ENCODE measurements at places on chromosomes 12 and 14. TPM values are rescaled to one million over a fixed set of nuclear protein-coding genes. Genes with fewer than 3 reads are reported as not detected.

The SMOC1 gene
- total RNA-seq = 0.30 TPM

The MYH7 gene
- not detected for total RNA-seq

GRCh38 chr12:103387385-103387784, 108.4 kb downstream of the C12orf42 start:
- no peak for DNase-seq

DNA sequence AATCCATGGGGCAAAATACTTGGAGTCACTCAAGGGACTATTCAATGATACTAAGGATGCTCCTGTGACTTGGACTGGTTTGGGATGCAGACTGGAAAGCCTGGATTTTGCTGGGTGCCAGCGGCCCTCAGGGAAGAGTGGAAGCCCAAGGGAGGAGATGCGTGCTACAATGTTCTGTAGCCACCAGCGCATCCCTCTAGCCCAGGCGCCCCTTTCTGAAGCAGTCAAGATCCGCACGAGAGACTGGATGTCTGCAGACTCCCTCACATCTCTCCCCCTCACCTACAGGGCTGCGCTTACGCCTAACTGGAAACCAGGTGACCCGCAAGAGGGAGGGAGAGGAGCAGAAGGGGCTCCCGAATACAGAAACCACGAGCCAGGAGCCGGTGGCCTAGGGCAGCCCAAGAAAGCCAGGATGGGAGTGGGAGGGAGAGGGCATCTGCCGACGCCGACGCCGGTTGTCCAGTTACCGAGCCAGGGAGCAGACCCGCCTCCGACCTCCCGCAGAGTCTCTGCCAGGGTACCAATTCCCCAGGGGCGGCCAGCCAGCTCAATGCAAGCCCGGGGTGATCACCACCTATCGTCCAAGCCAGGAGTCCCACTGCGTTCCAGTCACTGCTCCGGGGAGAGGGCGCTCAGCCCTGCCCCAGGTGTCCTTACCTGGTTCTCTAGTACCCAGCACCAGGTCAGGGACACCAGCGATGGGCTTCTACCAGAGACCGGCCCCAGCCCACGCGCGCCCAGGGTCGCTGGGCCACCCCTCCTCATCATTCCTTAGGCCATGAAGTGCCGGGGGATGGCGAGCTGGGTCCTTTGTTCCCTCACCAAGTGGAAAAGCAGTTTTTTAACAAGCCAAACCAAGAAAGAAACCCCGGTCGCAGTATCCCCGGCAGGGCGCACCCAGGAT, 1.2 kb downstream of the NTN4 start:
- DNase-seq = no peak

DNA sequence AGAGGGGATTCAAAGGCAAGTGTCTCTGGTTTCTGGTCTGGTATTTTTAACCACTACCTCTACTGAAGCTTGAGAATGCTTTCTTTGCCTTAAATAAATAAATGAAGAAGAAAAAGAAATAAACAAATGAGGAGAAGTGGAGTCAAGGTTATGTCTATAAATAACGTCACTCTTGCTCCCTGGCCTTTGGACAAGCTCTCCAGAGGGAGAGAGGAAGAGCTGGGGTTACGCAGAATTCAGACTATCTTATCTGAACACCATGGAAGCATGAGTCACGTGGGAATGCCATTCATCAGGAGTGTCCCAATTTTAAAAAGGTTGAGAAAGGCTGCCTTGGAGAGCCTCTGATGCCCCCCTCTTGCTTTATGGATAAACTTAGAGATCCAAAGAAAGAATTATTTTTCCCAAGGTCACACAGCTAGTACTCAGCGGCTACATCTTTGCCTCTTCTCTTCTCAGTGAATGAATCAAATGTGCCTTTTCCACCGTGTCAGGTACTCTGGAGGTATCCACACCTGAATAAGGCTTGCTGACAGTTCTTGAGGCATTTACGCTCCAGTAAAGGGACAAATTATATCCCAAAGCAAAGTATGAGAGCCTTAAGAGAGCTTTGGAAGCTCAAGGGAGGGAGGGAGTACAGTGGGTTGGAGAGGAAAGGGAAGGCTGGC, 12.9 kb upstream of the MSI1 start:
- DNase-seq = no peak
